ENCODE measurements at places on chromosomes 1 and 21.
A peak's percentile ranks its signal among the peaks of the same experiment; 100 is the strongest.

DNA sequence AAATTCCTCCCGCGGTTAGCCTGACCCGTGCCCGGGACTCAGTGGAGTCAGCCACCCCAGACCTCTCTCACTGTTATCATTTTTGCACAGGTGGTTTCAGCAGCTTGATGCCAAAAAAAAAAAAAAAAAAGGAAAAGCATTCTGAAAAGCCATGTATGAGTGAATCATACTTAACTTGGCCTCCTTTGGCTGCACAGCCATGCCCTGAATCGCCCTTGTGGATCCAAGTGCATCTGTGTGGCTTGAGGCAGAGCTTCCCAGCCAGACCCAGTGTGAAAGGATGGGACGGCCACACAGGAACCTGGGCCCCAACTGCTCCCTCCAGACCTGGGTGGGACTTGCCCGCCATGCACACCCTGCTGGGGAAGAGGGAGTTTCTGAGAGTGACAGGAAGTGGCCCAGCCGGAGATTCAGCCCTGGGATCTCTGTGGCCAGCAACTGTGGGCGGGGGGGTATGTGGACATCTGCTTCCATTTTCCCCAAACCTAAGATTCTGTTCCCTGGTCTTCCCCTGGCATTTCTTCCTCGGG, 8.6 kb downstream of the YBEY start:
- peak; percentile 63 for DNase-seq

- no peak for DNase-seq
These were observed 7.9 kb downstream of the SLC45A3 start for GRCh38 chr1:205672395-205672889.

DNA sequence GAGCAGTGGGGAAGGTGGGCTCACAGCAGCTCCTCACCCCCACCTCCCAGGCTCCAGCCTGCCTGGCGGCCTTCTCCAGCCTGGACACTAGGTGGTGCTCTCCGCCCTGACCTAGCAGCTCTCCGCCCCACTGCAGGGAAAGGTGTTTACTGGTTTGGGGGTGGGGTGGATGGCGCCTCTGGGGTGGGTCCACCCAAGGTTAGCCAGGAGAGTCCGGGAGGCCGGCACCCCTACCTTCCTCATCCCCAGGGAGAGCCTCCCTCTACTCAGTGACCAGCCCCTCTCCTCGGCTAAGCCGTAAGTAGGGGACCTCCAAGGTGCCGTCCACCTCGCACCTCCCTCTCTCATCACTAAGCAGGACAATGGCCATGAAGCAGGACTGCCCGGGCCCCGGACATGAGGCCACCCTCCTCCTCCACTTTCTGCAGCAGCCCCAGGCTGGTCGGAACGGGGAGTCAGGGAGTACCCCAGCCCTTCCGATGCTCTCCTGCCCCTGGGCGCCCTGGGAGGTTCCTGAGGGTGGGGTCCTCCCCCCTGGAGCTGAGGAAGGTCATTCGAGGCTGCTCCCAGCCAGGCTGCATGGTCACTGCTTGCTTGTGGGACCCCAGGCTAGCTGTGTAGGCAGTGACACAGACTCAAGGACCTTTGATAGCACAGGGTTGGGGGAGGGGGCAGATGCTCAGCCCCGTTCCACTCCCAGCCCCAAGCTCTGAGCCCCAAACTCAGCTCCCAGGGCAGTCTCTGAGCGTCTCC, 101.4 kb upstream of the VAMP3 start:
- DNase-seq: peak; percentile 61

DNA sequence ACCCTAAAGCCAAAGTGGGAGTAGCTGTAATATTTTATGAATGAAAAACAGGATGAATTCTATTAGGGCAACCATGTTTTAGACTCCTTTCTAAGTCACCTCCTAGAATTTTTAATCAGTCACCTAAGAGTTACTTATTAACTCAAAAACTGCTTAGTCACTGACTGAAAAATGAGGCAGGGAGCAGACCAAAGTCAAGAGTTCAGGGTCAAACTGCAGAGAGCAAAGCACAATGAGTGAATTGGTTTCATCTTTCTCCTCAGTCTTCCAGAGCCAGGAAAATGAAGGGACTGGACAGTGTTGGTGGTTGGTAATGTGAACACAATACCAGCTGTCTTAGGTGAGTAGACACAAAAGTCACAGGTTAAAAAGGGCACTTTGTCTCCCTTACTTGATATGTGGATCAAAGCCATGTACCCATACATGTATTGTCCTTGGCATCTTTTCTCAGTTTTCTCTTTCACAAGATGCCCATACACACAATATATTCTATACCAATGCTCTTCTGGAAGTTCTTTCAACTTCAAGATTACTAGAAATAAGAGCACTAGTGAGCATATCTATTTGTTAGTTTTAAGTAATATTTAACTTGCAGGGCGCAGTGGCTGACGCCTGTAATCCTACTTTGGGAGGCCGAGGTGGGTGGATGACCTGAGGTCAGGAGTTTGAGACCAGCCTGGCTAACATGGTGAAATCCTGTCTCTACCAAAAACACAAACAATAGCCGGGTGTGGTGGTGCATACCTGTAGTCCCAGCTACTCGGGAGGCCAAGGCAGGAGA, 42.2 kb downstream of the ATP1B1 start:
- no peak for DNase-seq

GRCh38 chr1:230455291-230455690, 29.2 kb upstream of the PGBD5 start:
- no peak for DNase-seq

DNA sequence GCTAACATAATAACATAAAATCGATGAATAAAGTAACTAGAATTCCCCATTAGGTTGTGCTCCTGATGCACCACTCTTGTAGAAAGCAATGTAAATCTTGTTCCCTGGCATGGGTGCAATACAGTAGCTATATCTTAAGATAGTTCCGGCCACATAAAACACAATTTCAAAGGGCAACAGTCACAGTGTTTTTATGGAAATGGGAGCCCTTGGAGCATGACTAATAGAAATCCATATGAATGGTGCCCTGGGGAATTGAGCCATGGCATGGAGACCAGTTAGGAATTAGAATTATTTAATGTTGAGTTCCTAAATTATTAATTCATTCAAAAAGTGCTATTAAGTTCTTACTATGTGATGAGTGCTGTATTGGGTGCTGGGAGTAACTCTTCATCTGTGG, 118.7 kb downstream of the KCNK2 start:
- no peak for DNase-seq

DNA sequence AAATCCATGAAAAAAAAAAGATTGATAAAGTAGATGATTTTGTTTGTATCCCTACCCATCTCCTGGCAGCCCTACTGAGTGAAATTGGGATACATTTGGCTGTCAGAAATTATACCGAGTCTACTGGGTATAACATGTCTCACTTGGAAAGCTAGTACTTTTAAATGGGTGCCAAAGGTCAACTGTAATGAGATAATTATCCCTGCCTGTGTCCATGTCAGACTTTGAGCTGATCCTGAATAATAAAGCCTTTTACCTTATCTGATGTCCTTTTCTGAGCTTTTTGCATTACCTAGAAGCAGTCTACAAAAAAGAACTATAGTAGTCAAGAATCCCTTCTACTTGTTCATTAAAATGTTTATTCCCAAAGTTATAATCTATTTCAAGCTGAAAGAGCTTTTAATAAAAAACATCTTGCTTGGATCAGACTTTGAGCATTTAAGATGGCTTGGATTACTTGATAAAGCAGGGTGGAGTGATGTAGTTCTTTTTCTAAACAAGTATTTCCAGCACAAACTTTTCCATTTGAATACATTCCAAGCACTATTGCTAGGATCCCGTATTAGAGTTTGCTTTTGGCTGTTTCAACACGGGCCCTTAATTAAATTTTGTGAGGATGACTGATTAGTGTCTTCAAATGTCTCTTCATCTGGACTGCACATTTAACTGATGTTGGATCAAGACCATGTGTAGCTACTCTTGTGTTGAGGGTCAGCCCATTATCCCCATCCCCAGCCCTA, 69.2 kb downstream of the DTL start:
- DNase-seq: no peak

- no peak for DNase-seq
These were observed 45.9 kb downstream of the COQ8A start for GRCh38 chr1:226985839-226986463.

DNA sequence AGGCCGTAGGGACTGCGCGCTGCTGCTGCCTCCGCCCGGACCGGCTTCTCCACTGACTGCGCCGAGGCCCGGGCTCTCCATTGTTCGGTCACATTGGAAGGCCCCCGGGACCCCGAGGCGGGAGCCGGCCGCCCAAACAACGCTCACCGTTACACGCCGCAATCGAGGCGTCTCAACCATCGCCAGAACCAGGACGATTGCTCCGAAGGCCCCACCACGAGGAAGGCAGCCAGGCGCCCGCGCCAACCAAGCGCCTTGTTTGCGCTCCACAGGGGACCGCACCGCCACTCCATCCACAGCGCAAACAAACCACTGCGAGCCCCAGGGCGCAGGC, 595 bp downstream of the GLUL start:
- DNase-seq: peak; percentile 48

- no peak for DNase-seq
These were observed 6.2 kb upstream of the BTG2 start for GRCh38 chr1:203299169-203299568.

GRCh38 chr1:212315184-212315583, 30.0 kb downstream of the PPP2R5A start:
- no peak for DNase-seq

DNA sequence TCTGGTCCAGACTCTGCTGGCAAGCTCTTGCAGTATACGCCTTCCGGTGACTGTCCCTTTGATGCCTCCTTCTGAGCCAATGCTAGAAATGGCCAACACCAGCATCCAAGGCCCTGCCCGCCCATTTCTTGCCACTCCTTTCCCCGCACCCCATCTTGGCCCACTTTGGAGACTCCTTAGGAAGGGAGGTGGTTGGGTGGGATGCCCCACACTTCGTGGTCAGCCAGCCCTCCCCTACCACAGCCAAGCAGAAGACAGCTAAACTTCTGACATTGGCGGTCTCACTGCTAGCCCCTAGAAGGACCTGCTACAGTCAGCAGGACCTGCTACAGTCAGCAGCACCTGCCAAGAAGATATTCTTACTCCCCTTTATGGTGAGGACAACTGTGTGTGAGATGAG, 73.5 kb upstream of the CLDN14 start:
- DNase-seq: no peak

DNA sequence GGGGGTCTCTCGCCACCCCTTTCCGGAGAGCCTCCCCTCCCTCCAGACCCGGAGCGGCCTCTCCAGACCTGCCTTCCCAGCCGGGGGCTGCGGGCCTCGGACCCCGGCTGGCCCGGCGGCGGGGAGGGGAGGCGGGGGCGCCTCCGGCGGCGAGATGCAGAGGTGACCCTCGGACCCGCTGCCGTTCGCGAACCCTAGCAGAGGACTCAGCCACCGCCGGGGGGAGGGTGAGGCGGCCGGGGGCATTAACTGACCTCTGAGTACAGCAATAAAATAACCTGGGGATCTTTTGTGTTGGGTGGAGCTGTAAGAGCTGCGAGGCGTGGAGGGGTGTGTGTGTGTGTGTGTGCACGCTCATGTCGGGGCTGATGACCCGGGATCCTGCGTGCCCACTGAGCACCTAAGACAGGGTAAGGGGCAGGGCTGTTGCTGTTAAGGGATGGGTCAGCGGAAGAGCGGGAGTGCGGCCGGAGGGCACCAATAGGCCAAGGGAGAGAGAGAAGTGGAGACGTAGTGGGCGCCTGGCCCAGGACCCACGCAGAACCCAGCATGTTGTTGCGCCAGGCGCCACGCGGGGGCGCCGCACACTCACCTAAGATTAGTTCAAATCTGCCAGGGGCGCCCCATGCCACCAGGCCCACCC, 6.3 kb downstream of the HAPLN2 start:
- peak; percentile 66 for DNase-seq

DNA sequence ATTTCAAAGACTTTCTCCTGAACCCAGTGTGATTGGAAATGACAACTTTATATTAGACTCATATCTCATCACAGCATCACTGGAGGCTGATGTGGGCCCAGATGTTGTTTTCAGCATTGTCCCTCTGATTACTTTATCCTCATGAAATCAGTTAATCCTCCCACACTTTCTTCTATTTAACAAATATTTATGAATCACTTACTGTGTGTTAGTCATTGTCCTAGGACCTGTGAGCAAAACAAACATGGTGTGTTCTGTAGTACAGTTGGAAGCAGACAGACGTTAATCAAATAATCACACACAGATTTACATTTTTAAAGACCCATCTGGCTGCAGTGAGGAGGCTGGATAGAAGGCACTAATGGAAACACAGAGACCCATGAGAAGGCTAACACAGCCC, 383.7 kb downstream of the PRDM2 start:
- DNase-seq: no peak

DNA sequence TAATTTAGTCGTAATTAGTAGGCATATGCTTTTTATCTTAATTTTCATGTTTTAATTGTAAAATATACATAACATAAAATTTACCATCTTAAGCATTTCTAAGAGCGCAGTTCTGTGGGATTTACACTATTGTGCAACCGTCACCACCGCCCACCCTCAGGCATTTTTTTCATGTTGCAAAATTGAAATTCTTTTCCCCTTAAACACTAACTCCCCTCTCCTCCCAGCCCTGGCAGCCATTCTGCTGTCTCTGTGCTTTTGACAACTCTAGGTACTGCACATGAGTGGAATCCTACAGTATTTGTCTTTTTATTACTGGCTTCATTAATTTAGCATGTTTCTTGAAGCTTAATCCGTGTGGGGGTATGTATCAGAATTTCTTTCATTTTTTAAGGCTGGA, 7.8 kb downstream of the PIK3CD start:
- no peak for DNase-seq

DNA sequence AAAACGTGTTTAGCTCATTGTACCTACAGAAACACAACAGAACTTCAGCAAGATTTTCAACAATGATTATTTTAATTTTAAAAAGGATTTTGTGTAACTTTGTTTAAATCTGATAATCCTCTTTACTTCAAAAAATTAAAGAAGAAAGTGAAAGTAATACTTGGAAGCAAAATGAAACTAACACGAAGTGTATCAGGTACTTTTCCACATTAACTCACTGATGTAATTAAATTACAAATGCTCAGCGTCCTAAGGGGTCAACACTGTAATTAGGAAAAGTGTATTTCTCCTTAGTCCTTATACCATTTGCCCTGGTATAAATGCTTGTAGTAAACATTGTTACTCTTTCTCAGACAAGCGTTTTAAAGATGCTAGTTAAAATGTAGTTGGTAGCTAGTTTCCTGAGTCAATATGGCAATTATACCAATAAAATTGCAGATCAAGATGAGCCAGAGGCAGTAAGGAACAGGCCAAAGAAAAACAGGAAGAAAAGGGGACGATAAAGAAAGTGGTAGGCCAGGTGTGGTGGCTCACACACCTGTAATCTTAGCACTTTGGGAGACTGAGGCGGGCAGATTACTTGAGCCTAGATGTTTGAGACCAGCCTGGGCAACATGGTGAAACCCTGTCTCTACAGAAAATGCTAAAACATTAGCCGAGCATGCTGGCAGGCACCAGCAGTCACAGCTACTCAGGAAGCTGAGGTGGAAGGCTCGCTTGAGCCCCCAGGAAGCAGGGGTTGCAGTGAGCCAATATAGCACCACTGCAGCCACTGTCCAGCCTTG, 553.0 kb downstream of the SMYD3 start:
- no peak for DNase-seq

DNA sequence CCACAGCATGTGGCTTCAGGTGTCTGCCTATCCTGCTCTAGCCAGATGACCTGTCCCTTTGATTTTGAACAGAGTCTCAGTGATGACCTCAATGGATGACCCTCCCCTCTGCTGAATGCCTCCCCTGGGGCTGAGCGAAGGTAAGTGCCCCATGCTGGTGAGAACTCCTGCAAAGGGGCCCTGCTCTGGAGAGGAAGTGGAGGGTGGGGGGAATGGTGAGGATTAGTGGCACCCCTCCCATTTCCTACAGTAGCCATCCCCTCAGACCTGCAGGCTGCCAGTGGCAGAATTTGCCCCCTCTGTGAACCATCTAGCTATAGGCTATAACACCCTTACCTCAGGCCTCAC, 3.7 kb upstream of the PMVK start:
- no peak for DNase-seq

- no peak for DNase-seq
These were observed 30.7 kb downstream of the MGST3 start for GRCh38 chr1:165661703-165662102.

Measured in lower lobe of right lung (tissue), 2 donors.